Vagina (tissue), 2 donors: ENCODE measurements at places on chromosomes 2 and 18. TPM values are rescaled to one million over a fixed set of nuclear protein-coding genes. Genes with fewer than 3 reads are reported as not detected.

The MPPE1 gene
- total RNA-seq, result 24.6 TPM

The FN1 gene
- total RNA-seq, result 292 TPM

The SPRED2 gene
- 18.4 TPM for total RNA-seq

- DNase-seq, result no peak
Measured at GRCh38 chr2:58740426-58740825, 499.3 kb upstream of the FANCL start.

The NPPC gene
- total RNA-seq, result 16.0 TPM

The NAT8 gene
- total RNA-seq, result not detected

The KLHL30 gene
- 0.25 TPM for total RNA-seq

DNA sequence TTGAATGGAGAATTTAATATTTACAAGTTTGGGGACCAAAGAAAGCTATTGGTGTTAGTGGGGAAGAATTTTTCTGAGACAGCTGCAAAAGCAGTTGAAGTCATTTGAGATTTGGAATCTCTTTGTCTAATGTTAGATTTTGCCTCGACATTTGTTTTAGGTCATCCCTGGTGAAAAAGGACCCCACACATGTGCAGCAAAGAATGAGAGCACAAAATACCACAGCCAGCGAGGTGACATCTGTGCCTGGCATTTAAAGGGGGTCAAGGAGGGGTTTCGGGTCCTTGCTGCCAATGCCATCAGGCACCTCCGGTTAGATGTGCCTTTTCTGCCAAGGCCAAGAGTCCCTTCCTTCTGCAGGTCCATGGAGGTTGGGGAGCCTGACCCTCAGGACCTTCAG lies 173.3 kb downstream of the TRIB2 start:
- no peak for DNase-seq

The RIT2 gene
- total RNA-seq, result not detected
